ENCODE measurements at places on chromosomes 16 and 17.
A peak's percentile ranks its signal among the peaks of the same experiment; 100 is the strongest.

- DNase-seq: no peak
Observed at GRCh38 chr16:6576606-6577005, 756.0 kb upstream of the RBFOX1 start.

DNA sequence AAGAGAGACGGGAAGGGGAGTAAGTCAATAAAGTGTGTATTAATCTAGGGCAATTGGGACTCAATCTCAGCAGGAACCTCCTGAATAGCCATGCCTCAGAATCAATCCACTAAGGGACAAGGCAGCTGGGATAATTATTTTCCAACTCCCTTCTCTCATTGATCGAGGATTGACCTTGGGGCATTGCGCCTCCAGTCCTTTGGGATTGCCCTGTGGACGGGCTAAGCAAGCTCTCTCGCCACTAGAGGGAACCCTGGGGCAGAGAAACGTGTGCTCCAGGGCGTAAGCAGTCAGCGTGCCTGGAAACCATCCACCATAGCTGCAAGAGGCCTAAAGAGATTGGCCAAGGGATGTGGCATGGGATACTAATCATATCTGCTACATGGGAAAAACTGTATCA is 53.9 kb upstream of the ERCC4 start:
- DNase-seq: peak; percentile 1

DNA sequence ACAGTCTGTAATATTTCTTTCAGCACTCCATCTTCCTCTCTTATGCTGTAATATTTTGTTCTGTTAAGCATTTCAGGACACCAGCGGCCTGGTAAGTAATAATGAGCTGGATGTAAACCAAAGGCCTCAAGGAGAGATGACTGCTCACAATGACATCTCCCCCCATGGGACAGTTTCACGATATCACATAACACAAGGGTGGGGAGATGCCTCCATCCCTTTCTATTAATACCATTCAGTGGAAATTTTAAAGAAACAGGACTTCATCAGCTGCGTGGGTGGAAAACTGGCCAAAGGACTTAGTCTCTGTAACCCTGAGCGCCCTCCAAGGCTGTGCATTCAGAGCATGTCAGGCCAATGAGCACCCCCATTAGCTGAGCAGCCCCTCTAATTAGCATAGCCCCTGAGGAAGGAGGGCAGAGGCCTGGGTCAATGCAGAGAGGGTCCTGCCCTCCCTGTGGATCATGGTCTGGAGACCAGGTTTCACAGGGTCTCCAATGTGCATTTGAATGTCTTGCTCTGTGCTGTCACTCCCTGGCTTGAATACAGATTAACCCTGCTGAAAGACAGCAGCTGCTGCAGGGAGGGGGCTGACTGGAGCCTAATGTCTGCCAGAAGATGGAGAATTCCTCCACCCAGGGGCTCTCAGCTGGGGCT is 156.4 kb downstream of the HS3ST2 start:
- DNase-seq: no peak

DNA sequence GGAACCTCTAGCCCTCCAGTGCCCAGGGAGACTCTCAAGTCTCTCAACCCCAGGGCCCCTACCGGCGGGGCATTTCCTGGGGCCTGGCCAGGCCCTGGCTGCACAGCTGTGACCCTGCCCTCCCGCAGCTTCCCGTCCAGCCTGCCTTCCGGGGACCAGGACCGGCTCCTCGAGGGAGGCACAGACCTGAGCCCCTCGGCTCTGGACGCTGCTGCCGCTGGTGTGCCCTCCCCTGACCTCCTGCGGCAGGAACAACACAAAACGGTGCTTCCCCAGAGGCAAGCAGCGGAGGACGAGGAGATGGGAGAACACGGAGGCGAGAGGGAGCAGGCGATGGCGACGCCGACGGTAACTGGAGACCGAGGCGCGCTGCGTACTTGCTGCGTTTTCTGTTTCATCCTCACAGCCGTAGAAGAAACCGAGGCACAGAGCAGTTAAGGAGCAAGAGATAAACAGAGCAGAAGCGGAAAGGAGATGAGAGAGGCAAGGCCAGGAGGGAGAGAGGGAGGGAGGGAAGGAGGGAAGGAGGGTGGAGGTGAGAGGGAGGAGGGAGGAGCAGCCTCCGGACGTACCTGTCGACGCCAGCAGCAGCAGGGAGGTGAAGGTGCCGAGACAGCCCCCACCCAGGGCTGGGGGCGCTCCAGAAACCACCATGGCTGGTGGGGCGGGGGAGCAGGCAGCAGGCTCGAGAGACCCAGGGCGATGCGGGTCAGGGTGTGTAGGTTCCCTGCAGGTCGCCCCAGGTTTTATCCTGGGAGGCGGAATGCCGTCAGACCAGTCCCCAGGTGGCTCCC is at the start of gene PRSS22:
TSS of gene PRSS22 (minus strand) at position 720 of the 794 bp plus-strand sequence. CDS start at position 654, 66 bp downstream.
- no peak for DNase-seq

GRCh38 chr17:79075446-79075750 is 774 bp downstream of the ENGASE start:
- DNase-seq: no peak
